ENCODE measurements at places on chromosomes 7 and 10.

GRCh38 chr7:19333706-19334105 is 188.5 kb upstream of the FERD3L start:
- DNase-seq: no peak

DNA sequence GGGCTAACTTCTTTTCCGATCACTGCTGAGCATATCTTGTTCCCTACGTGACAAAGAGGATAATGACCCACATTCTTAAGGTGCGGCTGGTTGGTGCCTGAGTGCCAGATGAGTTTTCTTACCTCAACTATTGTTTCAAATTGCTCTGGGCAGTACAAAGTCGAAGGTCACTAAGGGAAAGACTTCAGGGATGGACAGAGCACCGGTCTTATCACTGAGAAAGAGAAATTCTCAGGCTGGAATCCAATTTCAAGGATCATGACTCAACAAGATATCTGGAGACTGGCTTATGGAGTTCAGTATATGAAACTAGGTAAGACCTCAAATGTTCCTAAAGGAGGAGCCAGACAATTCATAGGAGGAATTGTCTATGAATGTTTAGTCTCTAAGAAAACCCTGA is 780.3 kb downstream of the SUGCT start:
- DNase-seq: no peak

- DNase-seq: no peak
Observed at GRCh38 chr10:48496831-48497779, 107.8 kb downstream of the ARHGAP22 start.

GRCh38 chr7:70040970-70041766 is 442.9 kb downstream of the AUTS2 start:
- no peak for DNase-seq
